ENCODE measurements at places on chromosomes 5 and 9. TPM values are rescaled to one million over a fixed set of nuclear protein-coding genes. Genes with fewer than 3 reads are reported as not detected.

GFI1B gene
- not detected for total RNA-seq

CA9 gene
- 181 TPM for total RNA-seq

PRUNE2 gene
- 135 TPM for total RNA-seq

PPIP5K2 gene
- 36.4 TPM for total RNA-seq

CSF1R gene
- total RNA-seq, result 0.69 TPM

FCN2 gene
- total RNA-seq, result not detected

ANKDD1B gene
- total RNA-seq, result 1.2 TPM

ZNF354C gene
- 7.7 TPM for total RNA-seq

IFNK gene
- not detected for total RNA-seq

ORM2 gene
- not detected for total RNA-seq

IL9 gene
- total RNA-seq, result not detected

CDH6 gene
- 91.5 TPM for total RNA-seq

PTRH1 gene
- 17.3 TPM for total RNA-seq

CBY3 gene
- not detected for total RNA-seq

GCNT4 gene
- 5.0 TPM for total RNA-seq

NEUROG1 gene
- total RNA-seq, result not detected

SNCB gene
- not detected for total RNA-seq

NR5A1 gene
- total RNA-seq, result not detected

SLC35A4 gene
- 38.0 TPM for total RNA-seq

C9orf43 gene
- total RNA-seq, result 0.13 TPM

SLC25A2 gene
- total RNA-seq, result 0.26 TPM

PCDHB8 gene
- total RNA-seq, result 0.26 TPM

FOXD4L5 gene
- total RNA-seq, result 0.07 TPM

DAB2 gene
- total RNA-seq, result 135 TPM

C5orf52 gene
- not detected for total RNA-seq

CCDC69 gene
- total RNA-seq, result 0.65 TPM

PCDHGB6 gene
- 4.8 TPM for total RNA-seq

CDX1 gene
- 0.91 TPM for total RNA-seq

SPINK4 gene
- 0.91 TPM for total RNA-seq

IL4 gene
- total RNA-seq, result not detected

PCDHB2 gene
- 4.4 TPM for total RNA-seq

NSUN2 gene
- 48.1 TPM for total RNA-seq

F2RL2 gene
- 34.1 TPM for total RNA-seq

POU4F3 gene
- total RNA-seq, result 0.10 TPM
